ENCODE measurements at places on chromosomes 16 and 17.

DNA sequence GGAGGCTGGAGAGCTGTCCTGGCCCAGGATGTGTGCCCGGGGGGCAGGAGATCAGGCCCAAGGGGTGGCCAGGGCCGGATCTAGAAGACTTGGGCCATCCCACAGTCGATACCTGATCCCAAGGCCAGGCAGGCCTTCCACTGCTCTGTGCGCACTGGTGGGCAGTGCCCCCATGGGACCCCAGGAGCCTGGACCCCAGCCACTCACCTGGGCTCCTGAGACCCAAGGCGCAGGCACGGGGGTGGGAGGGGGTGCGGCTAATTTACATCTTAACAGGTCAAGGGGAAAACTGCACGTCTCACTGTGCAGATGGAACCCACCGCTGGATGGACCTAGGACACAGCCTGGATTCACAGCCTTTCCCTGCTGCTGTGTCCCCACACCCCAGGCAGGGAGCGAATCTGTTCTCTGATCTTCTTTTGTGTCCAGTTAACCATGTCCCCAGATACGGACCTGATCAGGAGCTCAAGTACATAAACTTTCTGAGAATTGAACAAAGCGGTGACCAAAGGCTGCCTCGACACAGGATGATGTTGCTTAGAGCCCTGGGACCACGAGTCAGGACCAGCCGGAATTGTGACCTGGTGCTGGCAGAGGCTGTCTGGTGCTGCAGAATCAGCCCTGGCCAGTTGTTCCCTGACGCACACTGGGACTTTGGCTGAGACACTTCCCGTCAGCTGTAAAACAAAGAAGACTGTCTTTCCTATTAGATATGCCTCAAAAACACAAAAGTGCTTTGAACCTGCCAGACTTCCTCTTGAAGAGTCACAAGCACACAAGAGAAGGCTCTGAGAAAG is 60.6 kb downstream of the TNFRSF13B start:
- DNase-seq: no peak

GRCh38 chr17:3965118-3965800 is 1.0 kb upstream of the ATP2A3 start:
- DNase-seq: peak; percentile 76

GRCh38 chr17:76969598-76970172 is 101.5 kb downstream of the MGAT5B start:
- DNase-seq: peak; percentile 59

DNA sequence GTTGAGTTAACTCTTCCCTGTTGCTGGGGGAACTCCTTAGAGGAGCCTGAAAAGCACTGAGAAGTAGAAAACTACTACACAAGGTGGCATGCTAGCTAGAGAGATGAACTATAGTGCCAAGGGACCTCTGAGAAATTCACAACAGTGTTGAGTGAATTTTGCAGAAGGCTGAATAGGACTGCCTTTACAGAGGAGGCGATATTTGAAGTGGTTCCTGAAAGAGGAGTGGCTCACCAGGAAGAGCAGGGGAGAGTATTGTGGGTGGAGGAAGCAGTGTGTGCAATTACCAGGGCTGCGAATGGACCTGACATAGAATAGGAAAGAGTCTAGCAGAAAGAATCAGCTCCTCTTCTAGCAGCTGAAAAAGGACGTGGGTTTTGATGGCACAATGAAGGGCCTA is 66.4 kb downstream of the CDK5R1 start:
- no peak for DNase-seq
